ENCODE measurements at places on chromosomes 1 and 21.

- no peak for DNase-seq
These were observed 65.5 kb upstream of the DPYD start for GRCh38 chr1:97986041-97987005.

GRCh38 chr1:215986401-215986800 lies 419.3 kb downstream of the KCTD3 start:
- no peak for DNase-seq

- peak; percentile 14 for DNase-seq
These were observed 829 bp downstream of the ADAR start for GRCh38 chr1:154607106-154607608.

DNA sequence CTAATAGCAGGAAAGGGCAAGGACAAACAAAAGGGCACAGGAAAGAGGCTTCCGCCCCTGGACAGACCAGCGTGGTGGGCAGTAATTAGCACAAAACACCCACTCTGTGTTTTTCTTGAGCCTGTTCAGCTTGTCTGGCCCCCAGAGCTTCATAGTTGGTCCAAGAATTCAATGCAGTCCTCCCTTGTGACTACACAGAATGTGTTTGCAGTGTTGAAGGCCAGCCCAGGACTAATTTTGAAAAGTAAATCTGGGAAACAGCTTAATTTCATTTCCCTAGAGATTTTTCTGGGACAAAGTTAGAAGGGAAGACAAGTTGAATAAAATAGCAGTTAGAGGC lies 49.2 kb upstream of the LMO4 start:
- DNase-seq: no peak

DNA sequence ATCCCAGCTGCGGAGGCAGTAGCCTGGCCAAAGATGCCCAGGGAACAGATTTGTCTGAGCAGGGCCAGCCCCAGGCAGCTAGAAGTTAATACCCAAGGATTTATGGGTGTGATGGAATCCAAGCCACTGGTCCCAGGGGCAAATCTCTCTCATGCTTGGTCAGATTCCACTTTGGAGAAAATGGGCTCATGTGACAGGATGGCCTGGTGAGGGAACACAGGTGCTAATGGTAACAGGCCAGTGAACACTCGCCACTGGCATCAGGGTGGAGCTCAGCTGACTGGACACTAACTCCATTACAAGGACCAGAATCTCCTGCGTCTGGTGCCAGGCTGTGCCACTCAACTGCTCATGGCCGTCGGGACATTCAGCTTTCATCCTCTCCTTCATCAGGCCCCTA lies 12.0 kb downstream of the MDM4 start:
- DNase-seq: no peak

- DNase-seq: no peak
These were observed 469.6 kb downstream of the NPHP4 start for GRCh38 chr1:5522531-5523145.

- no peak for DNase-seq
These were observed 8.9 kb upstream of the PRMT2 start for GRCh38 chr21:46626536-46626935.

- DNase-seq: no peak
These were observed 44.0 kb downstream of the PLPP3 start for GRCh38 chr1:56535362-56535761.

DNA sequence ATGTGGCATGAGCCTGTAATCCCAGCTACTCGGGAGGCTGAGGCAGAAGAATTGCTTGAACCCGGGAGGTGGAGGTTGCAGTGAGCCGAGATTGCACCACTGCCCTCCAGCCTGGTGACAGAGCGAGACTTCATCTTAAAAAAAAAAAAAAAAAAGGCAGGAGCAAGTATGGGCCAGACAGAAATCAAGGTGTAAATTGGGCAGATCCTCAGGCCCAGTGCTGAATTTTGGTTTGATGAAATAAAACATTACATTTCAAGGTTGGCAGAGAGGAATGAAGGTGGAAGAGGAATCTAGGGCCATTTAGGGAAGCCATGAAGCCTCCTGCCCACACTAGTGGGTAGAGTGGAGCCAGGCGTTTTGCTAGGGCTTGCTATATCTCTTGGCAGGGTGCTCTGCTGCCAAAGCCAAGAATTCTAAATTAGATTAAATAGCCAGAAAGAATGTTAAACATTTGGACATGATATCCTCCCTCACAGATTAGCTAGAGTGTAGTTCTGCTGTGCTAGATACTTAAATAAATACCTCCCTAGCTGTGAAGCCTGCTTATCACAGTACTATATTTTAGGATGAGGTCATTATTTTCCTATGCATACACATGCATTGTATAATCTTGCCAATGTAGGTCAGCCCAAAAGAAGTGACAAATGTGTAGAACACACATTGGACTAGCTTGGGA lies 16.6 kb upstream of the LGALS8 start:
- DNase-seq: peak; percentile 56

- DNase-seq: no peak
These were observed 198.3 kb downstream of the LTN1 start for GRCh38 chr21:28794371-28794851.

DNA sequence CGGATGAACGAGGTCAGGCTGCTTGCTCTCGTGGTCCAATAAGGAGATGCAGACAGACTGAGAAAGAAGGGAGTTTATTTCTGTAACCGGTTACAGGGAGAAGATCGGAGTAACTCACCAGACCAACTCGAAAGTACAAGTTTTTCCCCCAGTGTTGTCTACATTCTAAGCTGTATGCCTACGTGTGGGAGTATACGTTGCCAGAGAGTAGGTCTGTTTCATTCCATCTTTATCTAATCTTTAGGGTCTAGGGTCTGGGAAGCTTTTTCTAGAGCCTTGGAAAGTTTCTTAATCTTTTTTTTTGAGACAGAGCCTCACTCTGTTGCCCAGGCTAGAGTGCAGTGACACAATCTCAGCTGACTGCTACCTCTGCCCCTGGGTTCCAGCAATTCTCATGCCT lies 4.7 kb upstream of the PADI1 start:
- no peak for DNase-seq

- no peak for DNase-seq
These were observed 31.8 kb downstream of the SDCCAG8 start for GRCh38 chr1:243287652-243288051.

DNA sequence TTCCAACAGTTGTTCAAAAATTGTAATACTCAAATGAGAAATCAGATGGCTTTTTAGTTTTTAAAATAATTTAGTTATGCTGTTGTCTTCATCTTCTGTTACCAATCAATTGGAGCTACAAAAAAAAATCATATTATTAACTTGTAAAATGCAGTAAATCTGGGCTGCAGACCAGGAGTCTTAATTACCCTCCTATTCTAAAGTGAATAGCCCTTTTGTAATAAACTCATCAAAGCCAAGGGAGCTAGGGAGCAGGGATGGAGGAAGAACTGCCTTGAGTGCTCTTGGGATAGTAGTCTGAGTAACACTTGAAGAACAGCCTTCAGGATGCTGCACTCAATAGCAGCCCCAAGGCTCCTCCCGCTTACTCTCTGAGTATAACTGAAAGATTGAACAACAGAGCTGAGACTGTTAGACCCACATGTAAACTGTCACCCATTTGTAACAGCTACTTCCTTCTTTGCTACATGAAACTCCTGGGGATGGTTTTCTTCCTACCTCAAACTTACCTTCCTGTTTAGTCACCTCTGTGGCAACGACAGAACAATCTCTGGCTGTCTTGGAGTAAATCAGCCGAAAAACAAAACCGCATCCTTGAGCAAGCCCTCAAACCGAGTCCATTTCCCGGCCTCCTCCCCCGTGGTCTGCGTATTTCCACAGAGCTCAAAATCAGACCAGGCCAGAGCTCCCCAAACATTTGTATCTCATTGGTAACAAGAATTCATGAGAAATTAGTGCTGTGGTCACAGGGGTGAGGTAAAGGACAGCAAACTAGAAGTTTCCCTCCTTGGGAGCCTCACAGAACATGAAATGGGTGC lies 55.9 kb downstream of the CD58 start:
- DNase-seq: no peak

DNA sequence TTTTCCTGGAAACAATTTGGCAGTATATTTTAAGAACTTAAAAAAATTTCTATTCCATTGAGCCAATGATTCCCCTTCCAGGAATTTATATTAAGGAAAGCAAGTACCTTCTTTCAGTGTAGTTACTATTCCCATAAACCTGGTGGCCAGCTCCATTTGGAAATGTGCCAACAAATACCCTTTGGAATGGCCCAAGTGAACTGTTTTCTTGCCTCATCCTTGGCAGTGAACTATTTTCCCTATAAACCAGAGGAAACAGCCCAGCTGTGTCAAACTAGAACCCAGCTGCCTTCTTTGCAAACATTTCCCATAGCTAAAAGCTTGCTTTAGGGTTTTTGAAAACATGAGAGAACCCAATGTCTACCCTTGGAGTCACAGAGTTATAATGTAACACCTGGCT lies 496.9 kb downstream of the NEGR1 start:
- peak; percentile 23 for DNase-seq

All from body of pancreas (tissue), 4 donors.